ENCODE measurements at places on chromosomes 7 and 10. TPM values are rescaled to one million over a fixed set of nuclear protein-coding genes. Genes with fewer than 3 reads are reported as not detected.

The CALHM3 gene
- not detected for total RNA-seq

The PDE6C gene
- total RNA-seq = not detected

The SLC26A4 gene
- 5.1 TPM for total RNA-seq

The RHEB gene
- 82.0 TPM for total RNA-seq

The CDK14 gene
- total RNA-seq = 117 TPM

GRCh38 chr10:122990278-122990677 is 10.1 kb downstream of the PSTK start:
- no peak for DNase-seq
